NCI-H774 (cell line): ENCODE measurements at places on chromosomes 2 and 18.

GRCh38 chr2:179429060-179429471, 164.4 kb upstream of the SESTD1 start:
- no peak for DNase-seq

DNA sequence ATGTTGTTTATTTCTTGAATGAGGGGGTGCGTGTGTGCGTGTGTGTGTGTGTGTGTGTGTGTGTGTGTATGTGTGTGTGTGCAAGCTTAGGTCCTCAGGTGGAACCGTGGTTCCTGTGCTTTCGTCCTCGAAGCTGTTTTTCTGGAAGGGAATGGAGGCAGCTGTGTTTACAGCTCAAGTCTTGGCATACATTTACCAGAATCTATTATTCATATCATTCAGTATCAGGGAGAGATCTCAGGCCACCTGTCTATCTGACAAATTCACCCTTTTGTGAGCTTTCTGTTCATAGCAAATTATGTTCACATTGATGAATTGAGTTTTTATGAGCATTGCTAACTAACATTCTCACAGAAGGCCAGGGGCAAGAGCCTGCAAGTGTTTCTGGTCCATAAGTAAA, 550.4 kb downstream of the ARHGAP15 start:
- peak; percentile 48 for DNase-seq

- DNase-seq = no peak
Measured at GRCh38 chr2:192195548-192196418, 1.1 kb upstream of the TMEFF2 start.

DNA sequence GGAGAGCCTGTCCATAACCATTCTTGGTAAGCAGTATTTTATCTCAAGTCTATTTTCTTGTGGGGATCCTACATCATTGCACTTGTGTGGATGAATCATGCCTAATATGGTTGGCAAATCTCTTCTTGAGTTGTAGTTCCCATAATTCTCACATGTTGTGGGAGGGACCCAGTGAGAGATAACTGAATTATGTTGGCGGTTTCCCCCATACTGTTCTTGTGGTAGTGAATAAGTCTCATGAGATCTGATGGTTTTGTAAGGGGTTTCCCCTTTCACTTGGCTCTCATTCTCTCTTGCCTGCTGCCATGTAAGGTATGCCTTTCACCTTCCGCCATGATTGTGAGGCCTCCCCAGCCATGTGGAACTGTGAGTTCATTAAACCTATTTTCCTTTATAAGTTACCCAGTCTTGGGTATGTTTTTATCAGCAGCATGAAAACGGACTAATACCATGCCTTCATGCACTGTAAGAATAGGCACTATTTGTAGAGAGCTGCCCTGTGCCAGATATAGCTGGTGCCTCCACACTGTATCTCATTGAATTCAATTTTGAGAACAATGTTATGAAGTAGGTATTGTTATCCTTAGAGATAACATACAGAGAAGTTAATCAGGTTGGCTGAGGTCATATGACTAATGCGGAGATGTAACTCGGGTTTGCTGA, 148.3 kb downstream of the PLCL1 start:
- DNase-seq = no peak

DNA sequence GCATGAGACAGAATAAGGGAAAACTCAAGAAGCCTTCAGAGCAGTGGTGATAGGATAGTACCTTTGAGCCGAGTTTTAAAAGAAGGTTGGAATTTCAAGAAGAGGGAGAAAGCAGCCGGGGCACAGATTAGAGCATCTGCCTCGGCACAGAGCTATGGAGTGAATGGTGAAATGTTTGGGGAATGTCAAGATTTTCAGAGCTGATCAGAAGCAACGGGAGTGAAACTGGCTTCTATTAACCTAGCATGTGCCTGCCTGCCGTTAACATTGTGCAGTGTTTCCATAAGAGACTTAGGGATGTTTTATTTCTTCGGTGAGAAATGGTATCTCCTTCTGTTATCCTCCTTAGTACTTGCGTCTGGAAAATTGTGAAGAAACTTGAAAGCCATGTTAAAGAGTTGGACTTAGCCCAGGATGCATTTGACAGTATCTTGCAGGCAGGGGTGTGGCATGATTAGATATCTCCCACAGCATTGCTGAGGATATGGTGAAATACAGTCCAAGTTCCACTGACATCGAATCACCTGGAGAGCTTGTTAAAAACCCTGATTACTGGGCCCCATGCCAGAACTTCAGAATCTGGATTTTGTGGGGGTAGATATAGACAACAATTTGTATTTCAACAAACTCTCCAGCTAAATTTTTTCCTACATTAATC, 96.8 kb upstream of the PPP1CB start:
- no peak for DNase-seq

GRCh38 chr18:61400016-61400635, 66.9 kb downstream of the CDH20 start:
- no peak for DNase-seq

DNA sequence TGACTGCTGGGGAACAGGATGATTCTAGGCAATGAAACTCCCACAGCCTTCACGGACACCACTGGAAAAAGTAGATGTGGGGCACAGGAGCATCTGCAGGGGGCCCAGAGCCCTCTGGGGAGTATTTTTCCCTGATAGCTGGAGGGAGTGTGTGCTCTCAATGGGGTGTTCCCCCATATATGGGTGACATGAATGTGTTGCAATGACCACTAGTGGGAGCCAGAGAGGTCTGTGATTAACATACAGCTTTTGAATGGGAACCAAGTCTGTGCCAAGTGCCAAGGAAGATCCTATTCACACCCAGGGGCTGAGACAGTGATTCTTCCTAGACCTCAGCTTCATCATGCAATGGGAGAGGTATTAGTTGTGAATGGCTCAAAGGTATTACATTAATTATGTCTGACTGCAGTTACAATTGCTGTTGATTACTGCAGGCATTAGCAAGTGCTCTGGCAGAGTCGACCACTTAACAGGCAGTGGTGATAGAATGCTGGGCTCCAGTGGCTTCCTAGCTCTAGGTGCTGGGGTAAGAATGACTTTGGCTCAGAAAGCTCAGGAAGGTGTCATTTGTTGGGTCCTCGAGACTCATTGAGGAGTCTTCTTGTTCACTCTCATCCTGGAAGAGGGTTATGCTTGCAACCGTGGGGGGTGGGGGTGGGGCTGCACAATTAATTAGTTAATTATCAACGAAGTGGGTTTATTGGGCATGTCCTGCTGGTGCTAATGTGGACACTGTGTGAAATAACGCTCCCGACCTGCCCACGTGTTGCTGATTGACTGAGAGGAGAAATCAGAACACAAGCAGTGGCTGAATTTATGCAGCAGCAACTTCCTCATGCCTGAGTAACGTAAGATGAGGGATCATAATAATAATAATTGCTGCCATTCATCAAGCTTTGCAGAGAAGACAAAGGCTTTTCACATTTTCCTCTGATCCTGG, 194.1 kb downstream of the CLIP4 start:
- DNase-seq = peak; percentile 6

DNA sequence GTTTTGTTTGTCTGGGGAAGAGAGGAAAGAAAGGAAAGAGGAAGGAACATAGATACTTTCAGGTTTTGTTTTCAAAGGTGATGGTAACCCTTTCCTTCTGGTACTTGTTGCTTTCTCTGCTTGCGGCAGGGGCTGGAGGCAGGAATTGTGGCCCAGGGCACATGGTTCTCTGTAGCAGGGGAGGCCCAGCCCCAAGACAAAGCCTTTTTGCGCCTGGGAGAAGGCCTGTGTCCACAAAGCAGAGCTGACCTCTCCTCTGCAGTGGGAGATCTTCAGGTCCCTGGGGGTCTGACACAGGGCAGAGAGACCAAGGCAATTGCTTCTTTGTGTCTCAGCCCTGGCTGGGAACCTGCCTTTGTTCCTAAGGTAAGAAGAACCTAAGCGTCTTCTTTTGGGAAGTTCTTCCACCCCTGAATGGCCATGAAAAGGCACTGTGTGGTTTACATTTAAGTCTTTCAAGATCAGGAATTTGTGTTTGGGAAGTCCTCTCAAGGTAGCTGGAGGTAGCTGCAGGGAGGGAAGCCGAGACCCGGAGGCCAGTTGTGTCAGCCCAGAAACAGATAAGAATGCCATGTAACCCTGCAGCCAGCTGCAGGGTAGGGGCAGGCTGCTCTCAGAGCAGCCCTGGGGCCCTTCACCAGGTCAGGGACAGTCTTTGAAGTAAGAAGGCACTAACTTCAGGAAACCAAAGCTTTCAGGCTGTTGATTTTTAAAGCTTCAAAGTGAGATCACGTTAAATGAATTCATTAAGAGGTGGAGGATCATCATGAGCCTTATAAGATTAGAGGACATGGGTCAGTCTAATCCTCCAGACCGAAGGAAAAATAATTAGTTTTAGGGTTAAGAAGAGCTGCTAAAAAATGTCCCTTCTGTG, 119.3 kb downstream of the STPG4 start:
- no peak for DNase-seq
